ENCODE measurements at places on chromosomes 5 and 9. TPM values are rescaled to one million over a fixed set of nuclear protein-coding genes. Genes with fewer than 3 reads are reported as not detected.

The FOXI1 gene
- total RNA-seq = not detected

The SYNPO gene
- total RNA-seq = 0.44 TPM

The ARID3C gene
- total RNA-seq = not detected

The EPB41L4A gene
- 0.48 TPM for total RNA-seq

DNA sequence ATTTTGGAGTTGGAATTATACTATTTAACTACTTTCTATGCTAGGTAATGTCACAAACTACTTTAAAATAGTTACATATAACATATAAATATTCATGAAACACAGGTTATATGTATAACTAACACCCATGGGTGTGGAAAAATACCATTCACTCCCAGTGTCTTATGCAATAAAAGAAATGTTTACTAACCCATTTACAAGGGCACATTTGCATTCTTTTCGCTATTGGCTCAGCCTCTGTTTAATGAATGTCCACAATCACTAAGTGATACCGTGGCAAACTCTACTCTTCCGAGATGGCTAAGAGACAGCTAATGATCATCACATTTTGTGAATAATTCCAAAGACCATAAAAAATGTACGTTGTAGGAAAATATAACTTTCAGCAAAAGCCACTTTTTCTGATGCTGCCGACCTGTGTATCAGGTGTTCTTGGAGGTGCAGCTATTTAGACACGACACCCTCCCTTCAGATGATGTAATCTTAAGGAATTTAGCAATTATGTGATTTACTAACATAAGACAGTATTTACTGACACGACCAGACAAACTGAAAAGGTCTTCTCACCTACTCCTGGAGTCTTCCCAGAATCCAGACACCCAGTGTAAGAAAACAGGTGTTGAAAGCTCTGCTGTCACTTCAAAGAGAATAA, 121.7 kb upstream of the FAM120A start:
- DNase-seq = peak; percentile 51

GRCh38 chr9:98193336-98193944, 1.0 kb upstream of the CORO2A start:
- no peak for DNase-seq

GRCh38 chr5:134111741-134112647, 2.5 kb upstream of the TCF7 start:
- DNase-seq = peak; percentile 32

- no peak for DNase-seq
These were observed 32.8 kb upstream of the TGFBI start for GRCh38 chr5:135995976-135996375.

- DNase-seq = no peak
These were observed 129.2 kb upstream of the TRPM3 start for GRCh38 chr9:71250581-71250980.

- DNase-seq = no peak
These were observed 75.5 kb downstream of the SEMA4D start for GRCh38 chr9:89422151-89422975.

- no peak for DNase-seq
These were observed 109.9 kb downstream of the PHF2 start for GRCh38 chr9:93686127-93686879.

GRCh38 chr5:71475788-71476384, 20.4 kb downstream of the BDP1 start:
- DNase-seq = peak; percentile 38

DNA sequence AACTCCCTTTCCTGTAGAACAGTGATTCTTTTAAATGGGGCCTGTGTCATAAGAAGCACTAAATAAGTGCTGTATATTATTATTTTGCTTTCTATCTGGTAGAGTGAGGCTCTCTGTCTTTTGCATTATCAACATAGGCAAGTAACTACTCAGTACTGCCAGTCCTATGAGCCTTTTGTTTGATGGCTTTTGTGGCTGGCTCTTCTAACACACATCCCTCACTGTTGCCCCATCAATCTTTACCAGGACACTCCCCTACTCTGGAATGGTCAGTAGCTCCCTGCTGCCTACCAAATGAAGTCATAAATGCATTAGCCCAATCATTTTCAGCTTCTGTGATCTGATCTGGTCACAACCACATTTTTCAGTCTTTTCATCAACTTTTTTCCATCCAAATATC, 137.6 kb downstream of the INSYN2B start:
- DNase-seq = no peak

DNA sequence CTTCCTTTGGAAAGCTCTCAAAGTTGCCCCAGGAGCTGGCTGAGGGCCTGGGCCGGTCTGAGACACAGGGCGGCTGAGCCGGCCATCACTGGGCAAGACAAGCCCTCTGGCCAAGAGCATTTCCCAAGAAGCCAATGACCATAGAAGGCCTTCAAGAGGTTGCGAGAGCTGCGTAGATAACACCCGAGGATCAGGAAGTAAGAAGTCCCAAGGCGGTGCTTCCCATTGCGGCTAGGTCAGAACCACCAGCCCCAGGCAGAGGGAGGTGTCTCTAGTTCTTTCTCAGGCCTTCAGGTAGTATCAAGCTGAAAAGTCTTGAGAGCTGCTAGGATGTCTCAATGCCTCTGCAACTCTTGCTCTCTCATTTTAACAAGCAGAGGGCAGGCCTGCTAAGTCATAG, 54.0 kb upstream of the C5orf58 start:
- DNase-seq = no peak

- no peak for DNase-seq
These were observed 34.2 kb upstream of the STRBP start for GRCh38 chr9:123302348-123303214.
